Right ventricle myocardium inferior (tissue), 1 donor: ENCODE measurements at places on chromosomes 5 and 9.

DNA sequence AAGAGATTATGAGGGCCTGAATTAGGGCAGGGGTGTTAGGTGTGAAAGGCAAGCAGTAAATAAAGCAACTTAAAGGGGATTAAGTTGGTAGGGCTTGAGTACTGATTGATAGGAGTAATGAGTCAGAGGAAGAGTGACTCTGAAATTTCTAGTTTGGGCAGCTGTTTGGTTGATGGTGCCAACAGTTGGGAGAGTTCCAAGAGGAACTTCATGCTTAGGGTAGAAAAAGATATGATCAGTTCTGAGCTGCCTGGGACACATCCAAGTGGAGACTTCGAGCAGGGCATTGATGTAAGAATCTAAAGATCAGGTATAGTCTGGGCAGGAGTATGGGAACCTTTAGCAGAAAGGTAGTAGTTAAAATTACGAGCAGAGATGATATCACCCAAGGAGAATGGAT lies 10.2 kb downstream of the MAMDC2 start:
- DNase-seq = no peak

- DNase-seq = no peak
Observed at GRCh38 chr5:41559184-41559583, 48.8 kb upstream of the PLCXD3 start.

DNA sequence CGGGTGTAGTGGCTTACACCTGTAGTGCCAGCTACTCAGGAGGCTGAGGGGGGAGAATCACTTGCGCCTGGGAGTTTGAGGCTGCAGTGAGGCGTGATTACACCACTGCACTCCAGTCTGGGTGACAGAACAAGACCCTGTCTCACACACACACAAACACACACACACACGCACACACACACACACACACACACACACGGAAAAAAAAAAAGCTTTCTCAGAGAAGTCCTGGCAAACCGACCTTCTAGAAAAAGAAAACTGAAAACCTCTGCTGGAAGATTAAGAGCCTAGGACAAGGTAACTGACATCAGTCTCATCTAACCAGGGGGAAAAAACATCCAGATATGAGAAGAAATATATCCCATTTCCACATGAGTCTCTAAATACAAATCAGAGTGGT lies 140.3 kb upstream of the RETREG1 start:
- no peak for DNase-seq

- no peak for DNase-seq
Observed at GRCh38 chr5:170228762-170229435, 3.9 kb upstream of the C5orf58 start.

DNA sequence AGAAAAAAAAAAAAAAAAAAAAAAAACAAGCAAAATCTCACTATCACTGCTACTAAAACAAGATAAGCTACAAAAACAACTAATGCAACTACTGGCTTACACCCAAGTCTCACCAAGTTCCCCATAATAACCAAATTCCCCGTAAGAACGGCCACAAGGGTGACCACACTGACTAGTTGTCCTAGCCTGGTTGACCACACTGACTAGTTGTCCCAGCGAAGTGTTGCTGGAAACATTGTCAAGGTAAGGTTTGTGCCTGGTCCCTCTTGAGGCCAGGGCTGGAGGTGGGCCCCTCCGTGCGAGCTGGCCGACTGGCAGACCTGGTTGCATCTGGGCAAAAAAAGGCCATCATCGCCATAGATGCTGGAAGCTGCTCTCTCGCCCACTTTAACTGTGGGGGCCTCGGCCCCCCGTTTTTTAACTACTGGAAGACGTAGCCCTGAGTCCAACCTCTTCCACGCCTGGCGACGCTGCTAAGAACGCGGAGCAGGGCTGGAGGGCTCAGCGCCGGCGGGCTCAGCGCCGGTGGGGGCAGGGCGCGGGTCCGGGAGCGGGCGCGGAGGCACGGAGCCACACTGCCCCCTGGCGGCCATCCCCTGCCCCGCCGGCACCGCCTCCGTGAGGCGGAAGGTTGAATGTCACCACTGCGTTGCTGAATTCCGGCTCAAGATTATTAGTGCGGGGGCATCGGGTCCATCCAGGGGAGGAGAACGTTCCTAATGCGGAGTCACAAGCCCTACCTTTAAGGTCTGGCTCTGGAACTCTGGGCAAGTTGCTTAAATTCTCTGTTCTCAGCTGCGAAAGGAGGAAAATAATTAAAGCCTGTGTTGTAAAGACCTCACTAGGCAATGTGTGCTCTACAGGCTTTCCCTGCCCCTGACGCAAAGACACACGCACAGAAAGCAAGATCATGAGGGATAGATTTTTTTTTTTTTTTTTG lies 84.0 kb downstream of the HSD17B3 start:
- peak; percentile 90 for DNase-seq

DNA sequence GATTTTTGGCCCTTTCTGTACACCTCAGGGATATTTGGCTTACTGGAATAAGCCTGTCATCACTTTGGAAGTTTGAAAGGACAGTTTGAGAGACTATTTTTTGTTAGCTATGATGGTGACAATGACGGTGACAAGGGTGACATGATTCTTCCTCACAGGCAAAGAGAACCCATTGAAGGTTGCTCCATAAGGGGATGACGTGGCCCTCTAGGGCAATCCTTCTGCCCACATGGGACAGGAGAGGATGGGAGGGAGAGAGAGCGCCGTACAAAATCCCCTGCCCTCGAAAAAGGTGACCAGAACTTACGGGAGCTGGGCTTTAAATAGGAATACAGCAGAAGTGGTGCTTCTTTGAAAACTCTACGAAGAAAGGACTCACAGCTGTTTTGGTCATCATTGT lies 22.6 kb downstream of the HRH2 start:
- DNase-seq = no peak

DNA sequence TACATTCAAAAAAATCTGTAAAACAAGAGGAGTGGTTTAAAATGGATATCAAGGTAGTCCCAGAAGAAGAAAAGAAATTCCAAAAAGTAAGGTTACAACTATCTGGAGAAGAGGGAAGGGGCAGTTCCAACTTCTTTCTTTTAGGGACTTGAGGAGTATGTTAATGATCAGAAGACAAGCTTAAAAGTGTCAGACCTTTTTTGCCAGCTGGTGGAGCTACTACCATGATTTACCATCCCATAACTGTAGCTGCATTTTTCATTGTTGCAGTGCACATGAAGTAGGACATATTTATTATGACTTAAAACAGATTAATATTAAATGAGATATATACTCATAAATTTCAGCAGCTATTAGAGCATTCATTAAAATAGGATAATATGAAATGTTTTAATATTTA lies 158.5 kb upstream of the RGS7BP start:
- DNase-seq = no peak

- no peak for DNase-seq
Observed at GRCh38 chr9:133752739-133753446, 14.7 kb upstream of the SARDH start.

DNA sequence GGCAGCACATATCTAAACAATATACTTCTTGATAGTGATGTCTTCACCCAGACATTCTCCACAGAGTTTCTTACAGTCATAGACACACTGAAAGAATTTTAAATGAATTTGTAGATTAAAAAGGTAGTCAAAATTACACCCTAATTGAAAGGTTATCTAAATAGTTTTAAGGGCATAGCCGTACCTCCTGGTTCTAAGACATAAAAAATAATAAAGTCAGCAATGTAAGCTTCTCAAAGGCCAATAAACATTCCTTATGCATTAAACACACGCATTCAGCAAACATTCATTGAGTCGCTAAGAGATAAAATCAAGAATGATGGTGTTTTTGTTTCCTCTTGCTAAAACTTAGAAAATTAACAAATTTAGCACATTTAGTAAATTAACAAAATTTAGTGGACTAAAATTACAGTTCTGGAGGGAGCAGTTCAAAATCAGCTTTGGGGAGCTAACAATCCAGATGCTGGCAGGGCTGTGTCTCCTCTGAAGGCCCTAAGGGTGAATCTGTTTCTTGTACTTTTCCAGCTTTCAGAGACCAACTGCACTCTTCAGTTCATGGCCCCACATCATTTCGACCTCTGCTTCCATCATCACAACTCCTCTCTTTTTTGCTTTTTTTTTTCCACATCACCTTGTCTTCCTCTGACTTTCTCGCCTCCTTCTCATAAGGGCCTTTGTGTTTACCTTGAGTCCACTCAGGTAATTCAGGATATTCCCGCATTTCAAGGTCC lies 516.5 kb downstream of the DNAH5 start:
- no peak for DNase-seq

- DNase-seq = no peak
Observed at GRCh38 chr5:154806176-154806575, 44.2 kb downstream of the FAXDC2 start.

GRCh38 chr5:122773619-122774018 lies 1.3 kb upstream of the SNX2 start:
- no peak for DNase-seq

DNA sequence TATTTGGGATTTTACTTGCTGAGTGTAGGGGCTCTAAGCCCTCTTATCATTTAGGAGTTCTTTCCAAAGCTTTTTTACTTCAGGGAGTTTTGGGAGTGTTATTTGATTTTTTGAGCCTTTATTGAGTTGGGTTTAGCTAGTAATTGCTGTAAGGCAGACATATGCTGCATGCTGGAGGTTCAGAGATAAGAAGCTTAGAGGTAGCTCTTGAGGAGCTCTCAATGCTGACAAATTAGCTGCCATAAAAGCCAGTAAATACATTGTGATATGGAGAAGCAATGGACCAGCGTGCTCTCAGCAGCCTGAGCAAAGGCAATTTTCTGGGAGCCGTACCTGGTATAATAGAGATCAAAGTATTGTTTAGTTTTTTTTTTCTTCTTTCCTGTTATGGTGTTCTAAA lies 11.6 kb downstream of the ARHGEF28 start:
- DNase-seq = no peak

GRCh38 chr5:146203872-146204192 lies 427 bp downstream of the RBM27 start:
- no peak for DNase-seq

DNA sequence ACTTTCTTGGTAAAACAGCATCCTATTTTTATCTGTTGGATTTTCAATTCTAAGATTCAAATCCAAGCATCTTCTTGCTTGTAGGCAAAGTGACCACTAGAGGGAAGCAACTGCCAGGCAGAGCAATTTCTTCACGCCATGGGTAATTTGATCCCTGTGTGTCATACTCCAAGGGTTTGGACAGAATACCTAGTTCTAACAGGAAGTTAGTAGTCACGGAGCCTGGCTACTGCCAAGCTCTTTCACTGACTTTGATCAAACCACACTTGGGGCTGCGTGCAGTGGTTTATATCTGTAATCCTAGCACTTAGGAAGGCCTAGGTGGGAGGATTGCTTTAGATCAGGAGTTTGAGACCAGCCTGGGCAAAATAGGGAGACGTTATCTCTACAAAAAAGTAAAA lies 473.6 kb upstream of the TNC start:
- no peak for DNase-seq

- no peak for DNase-seq
Observed at GRCh38 chr9:16869882-16870595, 431 bp downstream of the BNC2 start.

GRCh38 chr5:154698763-154699162 lies 56.4 kb upstream of the LARP1 start:
- no peak for DNase-seq

DNA sequence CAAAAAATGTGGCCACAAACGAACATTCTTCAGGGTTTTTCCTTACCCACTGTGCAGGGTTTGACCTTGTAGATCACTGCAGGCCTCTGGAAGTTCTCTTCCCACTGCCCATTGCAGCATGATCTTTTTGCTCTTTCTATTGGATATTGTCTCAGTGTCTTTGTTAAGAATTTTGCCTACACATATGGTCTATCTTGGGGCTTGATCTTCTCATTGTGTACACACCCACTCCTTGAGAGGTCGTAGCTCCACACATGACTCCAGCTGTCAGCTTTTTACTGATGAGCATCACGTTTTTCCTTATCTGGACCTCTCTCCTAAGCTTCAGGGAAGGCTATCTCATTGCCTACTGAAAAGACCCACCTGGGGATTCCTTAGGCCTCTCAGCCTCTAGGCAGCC lies 3.0 kb upstream of the GLRX start:
- DNase-seq = no peak

- no peak for DNase-seq
Observed at GRCh38 chr9:132040808-132041207, 38.9 kb downstream of the MED27 start.

- DNase-seq = no peak
Observed at GRCh38 chr9:110217656-110218099, 9.7 kb upstream of the C9orf152 start.

DNA sequence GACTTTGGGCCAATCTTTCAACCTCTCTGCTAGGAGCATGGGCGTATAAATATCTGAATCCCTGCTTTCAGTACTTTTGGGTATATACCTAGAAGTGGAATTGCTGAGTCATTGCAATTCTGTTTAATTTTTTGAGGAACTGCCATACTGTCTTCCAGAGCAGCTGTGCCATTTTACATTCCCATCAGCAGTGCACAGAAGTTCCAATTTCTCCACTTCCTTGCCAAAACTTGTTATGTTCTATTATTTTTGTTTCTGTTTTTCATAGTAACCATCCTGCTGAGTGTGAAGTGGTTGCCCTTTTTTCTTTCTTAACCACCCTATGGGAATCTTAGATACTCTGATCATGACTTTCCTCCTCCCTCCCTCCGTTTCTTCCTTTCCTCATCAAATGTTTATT lies 11.1 kb upstream of the CCIN start:
- DNase-seq = no peak

GRCh38 chr9:114621975-114622609 lies 11.0 kb downstream of the TMEM268 start:
- DNase-seq = no peak

DNA sequence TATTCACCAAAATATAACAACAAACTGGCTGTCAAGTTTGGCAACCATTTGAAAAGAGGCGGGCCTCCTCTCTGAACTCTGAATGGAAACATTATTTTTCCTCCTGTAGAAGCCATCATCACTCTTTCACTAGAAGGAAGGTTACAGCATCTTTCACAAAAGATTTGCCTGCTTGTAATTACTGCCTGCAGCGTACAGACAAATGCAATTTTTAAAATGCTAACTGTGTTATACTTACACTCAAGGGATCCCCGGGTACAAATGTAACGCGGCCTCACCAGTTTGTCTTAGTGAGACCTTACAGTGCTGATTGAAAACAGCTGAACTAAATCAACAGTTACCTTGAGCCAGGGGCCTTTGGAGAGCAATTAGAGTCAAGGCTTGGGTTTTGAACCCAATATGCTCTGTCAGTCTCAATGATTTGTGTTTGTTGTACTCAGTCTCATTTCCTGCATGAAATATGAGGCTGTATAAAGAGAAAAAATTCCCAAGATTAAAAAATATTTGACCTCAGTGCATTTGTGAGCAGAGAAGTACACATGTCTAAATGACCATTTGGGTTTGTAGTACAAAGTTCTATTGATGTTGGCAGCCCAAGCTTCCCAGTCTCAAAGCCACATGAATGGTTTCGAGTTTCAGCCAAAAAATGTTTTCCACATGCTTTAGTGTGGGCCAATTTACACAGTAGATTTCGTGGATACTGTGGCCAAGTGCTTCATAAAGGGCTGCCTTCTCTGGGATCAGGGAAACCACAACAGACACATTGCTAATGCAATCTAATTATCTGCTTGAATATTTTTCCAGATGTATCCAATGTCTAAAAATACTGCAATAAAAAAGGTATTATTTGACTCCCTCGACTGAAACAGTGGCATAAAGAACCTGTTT lies 500.0 kb downstream of the SPATA31D1 start:
- no peak for DNase-seq
